ENCODE measurements at places on chromosomes 16 and 17.

DNA sequence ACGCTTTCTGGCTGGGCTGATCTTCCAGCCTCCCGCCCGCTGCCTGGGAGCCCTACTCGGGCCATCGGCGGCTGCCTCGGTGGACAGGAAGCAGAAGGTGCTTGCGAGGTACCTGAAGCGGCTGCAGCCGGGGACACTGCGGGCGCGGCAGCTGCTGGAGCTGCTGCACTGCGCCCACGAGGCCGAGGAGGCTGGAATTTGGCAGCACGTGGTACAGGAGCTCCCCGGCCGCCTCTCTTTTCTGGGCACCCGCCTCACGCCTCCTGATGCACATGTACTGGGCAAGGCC, 30.7 kb downstream of the CIITA start:
- no peak for DNase-seq

GRCh38 chr16:88359008-88359407, 23.8 kb upstream of the ZNF469 start:
- no peak for DNase-seq

DNA sequence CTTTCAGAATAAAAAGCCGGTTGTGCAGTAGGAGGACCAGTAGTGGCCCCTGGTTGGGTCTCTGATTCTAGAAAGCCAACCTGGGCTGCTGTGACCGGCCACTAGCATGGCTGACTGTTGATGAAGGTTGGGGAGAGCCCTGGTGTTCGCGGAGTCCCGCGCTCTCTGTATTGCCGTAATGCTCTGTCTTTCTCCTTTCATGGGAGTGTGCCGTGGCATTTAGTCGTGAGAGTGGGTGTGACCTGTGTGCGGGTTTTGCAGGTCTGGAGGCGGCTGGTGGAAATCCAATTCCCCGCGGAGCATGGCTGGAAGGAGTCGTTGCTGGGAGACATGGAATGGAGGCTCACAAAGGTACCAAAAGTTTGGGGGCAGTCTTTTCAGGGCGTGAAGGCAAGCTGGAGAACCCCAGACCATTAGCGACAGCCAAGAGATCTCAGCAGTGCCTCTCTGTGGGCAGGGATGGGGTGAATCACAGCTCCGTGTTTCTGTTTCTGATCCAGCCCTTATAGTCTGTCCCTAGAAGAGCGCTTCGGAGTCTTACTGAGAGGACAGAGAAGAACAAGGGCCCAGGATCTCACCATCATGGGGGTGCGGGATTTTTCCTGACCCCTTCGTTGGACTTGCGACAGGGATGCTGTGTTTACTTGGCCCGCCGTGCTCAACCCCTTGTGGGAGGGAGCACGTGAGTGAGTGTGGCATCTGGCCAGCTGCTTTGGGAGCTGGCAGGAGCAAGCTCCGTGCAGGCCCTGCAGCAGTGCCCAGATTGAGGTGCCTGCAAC, 56.5 kb downstream of the RNF213 start:
- DNase-seq, result no peak

GRCh38 chr16:19716183-19716582, 1.8 kb downstream of the KNOP1 start:
- DNase-seq, result no peak

- peak; percentile 40 for DNase-seq
Observed at GRCh38 chr16:11949527-11949926, 7.7 kb upstream of the NPIPB2 start.

DNA sequence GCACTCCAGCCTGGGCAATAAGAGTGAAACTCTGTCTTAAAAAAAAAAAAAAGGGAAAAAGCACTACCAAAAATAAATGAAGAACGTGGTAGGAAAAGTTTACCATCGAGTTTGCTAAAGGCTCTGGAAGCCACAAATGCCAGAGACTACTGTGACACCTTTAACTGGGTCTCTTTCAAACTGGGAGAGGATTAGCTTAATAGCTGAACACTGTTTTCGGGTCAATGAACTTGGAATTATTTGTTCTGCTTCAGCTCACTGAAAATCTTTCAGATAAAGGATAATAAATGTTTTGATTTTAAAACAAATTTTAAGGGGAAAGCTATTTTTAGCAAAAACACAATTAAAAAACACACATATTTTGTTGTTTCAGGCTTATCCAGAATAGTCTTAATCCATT, 1.4 kb downstream of the RETREG3 start:
- no peak for DNase-seq
